ENCODE measurements at places on chromosomes 4 and X.
A peak's percentile ranks its signal among the peaks of the same experiment; 100 is the strongest.

- no peak for DNase-seq
Measured at GRCh38 chr4:31917334-31917733, 1197.2 kb downstream of the PCDH7 start.

GRCh38 chrX:3066555-3066954 lies 25.3 kb downstream of the ARSF start:
- DNase-seq: no peak

- no peak for DNase-seq
Measured at GRCh38 chr4:187000281-187000680, 276.6 kb upstream of the FAT1 start.

DNA sequence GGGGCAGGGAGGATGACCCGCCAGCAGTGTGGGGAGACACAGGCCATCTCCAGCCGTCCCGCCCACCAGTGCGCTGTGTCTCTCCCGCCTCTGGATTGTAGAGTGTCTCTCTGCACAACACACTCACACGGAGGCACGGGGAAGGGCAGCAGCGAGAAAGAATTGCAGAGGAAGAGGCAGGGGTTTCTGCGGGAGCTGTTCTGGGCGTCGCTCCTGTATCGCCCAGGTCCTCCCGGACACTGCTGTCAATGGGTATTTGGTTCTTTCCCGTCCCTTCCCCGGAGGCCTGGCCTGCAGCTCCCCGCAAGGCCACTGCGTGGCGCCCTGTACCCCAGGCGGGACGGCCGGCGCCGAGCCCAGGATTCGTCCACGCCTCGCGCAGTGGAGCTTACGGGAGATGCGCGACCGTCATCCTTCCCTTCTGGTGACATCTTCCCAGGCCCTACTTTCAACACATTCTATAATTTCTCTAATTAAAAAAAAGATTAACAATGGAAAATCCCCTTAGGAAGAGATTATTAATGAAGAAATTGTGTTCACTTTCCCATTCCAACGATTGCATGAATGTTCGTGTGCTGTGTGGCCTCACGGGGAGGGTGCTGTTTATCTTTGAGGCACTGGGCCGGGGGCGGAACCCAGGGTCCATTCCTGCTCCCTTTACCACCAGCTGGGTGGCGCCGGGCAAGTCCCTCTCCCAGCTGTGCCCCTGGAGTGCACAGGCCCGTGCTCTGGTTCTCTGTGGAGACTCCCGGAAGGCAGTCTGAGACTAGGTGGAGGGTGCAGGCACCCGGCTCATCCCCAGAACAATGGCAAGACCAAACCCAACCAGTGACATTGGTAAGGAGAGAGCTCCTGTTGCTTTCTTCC lies 95.7 kb downstream of the CPZ start:
- DNase-seq: peak; percentile 8

DNA sequence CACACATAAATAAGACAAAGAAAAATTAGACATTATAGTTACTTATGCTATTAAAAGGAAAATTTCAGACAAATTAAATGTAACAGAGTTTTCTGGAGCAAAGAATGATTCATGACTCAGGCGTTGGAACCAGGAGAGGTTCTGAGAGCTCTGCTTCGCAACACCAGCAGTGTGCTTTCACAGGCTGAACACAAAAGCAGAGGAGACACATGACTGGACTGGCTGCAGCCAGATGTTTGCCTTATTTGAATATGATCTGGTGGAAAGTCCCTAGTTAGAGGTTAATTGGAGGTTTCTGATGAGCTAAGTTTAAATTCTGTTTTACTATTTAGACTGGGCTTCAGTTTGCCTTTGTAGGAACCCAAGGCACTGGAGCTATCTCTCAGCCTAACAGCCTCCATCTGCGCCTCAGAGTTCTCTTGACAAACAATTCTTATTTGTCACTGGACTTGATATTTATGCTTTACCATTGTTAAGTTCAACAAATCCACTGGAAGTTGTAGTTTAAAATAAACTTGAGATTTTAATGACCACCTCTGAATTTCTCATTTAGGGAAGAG lies 16.2 kb downstream of the BOD1L1 start:
- DNase-seq: no peak

DNA sequence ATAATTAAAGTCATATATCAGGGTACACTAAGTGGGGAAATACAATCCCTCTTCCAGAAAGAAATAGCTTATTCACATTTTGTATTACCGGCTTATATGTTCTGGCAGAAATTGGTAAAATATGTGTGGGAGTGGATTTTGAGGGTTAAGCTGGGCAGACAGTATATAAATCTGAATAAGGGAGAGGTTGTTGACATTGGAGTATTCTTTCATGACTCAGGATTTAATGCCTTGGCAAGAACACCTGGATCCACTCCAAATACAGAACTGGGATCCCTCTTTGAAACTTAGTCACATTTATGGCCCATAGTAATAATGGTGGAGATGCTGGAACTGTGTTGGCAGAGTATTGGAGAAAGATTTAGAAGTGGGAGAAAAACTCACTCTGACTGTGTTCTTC lies 54.3 kb upstream of the TET2 start:
- DNase-seq: no peak

GRCh38 chr4:68878048-68878447 lies 62.3 kb downstream of the UGT2B10 start:
- DNase-seq: no peak

GRCh38 chr4:69594382-69594781 lies 45.1 kb downstream of the UGT2A2 start:
- no peak for DNase-seq

- DNase-seq: peak; percentile 51
Measured at GRCh38 chr4:183905593-183906488, 734 bp downstream of the STOX2 start.

DNA sequence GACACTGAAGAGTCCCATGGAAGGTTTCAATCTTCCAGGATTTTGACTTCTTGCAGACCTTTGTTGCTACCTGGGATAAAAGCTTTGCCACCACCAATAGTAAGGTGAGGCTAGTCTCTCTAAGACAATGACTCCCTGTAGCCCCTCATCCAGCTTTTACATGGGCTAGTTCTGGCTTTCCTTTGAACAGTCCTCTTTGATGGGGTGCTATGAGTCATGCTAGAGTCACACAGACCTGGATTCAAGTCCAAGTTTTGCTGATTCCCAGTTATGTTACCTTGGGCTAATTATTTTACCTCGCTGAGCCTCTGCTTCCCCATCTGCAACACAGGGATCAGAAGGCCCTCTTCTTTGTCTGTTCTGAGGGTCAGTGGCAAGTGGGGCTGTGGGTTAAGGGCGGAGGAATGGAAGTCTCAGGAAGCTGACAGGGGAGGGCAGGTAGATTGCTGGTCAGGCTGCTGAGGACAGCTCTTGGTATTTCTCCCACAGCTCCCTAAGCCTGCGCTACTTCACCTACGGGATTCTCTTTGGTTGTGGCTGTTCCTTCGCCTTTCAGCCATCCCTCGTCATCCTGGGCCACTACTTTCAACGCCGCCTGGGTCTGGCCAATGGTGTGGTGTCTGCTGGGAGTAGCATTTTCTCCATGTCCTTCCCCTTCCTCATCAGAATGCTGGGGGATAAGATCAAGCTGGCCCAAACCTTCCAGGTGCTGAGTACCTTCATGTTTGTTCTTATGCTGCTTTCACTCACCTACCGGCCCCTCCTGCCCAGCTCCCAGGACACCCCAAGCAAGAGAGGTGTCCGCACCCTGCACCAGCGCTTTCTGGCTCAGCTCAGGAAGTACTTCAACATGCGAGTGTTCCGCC lies 90.3 kb downstream of the RLIM start:
- no peak for DNase-seq

DNA sequence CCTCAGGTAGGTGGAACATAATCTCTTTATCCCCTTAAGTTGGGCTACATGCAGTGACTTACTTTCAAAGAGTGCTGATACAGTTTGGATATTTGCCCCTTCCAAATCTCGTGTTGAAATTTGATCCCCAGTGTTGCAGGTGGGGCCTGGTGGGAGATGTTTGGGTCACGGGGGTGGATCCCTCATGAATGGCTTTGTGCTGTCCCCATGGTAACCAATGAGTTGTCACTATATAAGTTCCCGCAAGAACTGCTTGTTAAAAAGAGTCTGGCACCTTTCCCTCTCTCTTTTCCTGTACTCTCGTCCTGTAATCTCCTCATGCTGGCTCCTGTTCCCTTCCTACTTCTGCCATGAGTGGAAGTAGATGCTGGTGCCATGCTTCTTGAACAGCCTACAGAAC lies 71.3 kb downstream of the GLRA3 start:
- no peak for DNase-seq

DNA sequence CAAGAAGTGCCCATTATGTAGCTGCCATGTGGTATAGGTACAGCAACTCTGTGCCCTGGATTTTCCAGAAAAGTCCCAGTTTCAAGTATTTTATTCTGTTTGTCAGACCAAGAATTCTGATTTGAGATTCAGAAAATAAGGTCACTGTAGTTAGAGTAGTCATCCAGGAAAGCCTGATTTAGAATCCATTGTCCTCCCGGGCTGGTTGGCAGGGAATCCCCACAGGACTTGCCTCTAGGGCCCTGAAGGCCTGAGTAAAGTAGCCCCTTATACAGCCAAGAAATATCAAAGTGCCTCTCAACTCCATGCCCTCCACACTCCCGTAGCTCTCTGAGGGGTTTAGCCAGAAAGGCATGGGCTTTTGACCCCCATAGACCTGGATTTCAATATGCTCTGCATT lies 36.3 kb downstream of the RTL5 start:
- no peak for DNase-seq

DNA sequence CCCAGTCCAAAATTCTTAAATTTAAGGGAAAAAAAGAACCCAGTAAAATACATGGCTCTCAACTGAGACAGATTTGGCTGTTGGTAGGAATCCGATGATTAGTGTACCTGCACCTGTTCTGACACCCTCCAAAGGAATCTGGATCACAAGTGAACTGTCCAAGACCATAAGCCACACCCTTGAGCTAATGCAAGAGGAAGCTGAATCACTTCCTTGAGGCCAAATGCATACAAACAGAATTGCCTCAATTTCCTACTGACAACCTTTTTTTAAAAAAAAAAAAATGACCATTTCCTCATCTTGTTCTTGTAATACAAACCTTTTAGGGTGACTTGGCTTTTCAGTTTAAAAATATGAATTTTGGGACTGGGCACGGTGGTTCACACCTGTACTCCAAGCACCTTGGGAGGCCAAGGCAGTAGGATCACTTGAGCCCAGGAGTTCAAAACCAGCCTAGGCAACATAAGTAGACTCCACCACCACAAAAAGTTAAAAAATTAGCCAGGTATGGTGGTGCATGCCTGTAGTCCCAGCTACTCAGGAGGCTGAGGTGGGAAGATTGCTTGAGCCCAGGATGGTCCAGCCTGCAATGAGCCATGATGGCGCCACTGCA lies 10.7 kb upstream of the FBXL5 start:
- DNase-seq: no peak

- no peak for DNase-seq
Measured at GRCh38 chrX:9191392-9191791, 157.5 kb upstream of the FAM9B start.

DNA sequence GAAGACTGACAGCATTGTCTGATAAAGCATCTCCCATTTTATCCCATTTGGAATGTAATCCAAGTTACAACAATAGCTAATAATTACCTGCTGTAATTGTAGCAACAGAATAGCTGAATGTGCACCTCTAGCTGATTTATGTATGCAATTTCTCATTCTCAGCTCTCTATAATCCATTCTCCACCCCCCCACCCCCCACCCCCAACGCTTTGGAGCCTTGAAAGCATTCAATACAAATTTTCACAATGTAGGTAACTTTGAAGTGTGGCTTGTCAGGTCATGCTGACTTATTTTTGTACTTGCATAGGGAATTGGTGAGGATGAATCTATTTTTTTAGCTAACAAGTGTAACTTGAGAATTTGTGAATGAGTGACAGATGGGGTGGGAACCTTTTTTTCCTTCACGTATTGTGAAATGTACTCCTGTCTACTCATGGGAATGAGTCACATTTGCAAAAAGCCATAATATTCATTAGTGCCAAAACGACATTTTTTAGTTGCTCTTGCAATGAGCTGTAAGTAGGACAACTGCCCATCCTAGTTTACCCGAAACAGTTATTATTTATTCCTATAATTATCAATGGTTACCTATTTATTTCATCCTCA lies 159.3 kb downstream of the PALLD start:
- no peak for DNase-seq

DNA sequence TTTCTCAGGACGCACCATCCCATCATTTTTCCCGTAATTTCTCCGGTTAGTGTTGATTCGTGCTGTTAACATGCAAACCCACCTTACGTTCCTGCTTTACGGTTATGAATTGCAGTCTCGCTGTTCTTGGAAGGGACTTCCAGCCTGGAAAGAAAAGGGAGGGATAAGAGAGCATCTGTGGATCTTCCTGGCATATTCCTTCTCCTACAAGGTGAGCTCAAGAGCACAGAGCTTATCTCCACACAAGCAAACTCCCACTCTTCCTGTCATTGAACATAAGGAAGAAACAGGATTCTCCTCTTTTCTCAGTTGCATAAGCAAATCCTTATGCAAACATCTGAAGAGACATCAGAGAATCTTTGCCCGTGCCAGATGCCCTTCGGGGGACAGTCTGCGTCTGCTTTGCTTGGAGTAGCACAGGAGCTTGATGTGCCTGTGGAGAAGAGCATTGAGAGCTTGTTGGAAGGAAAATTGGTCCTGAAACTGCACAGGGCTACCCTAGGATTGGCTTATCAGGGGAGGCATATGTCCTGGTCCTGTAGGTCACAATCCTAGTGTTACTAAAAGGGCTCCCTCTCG lies 127.0 kb downstream of the ASMT start:
- DNase-seq: no peak

- DNase-seq: peak; percentile 1
Measured at GRCh38 chrX:81957900-81958545, 756.1 kb downstream of the SH3BGRL start.

- DNase-seq: no peak
Measured at GRCh38 chrX:104351173-104351769, 96.5 kb upstream of the ESX1 start.

DNA sequence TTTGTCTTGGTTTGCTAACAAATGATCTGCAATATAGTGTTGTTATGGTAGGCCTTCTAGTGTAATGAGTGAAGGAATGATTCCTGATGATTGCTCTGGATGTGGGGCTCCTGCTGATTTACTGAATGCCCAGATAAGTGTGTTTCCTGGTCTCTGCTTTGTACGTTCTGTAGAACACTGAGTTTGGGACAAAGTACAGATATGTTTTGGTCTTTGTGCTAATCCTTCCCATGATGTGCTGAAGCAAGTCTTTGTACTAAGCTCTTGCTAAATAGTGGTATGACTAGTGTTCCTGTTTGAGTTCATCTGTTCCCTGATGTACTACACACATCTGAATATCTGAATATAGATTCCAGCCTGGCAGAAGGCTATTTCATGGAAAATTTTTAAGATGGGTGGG lies 36.9 kb upstream of the XIAP start:
- DNase-seq: no peak

- DNase-seq: no peak
Measured at GRCh38 chrX:43643662-43644061, 12.4 kb upstream of the MAOA start.

DNA sequence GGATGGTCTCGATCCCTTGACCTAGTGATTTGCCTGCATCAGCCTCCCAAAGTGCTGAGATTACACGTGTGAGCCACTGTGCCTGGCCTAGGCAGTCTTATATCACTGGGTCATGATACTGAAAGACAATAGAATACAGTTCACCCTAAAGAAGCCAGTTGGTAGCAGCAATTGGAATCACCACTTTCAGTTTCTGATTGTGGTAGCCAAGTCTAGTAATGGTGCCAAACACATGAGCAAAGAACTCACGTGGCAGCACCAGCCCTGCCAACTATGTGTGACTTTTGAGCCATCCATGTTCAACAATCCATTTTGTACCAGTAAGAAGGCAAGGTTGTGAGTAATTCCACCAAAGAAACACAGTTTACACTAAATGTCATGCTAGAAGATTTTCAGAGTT lies 548.4 kb downstream of the KLHL13 start:
- no peak for DNase-seq

- peak; percentile 11 for DNase-seq
Measured at GRCh38 chrX:17876135-17876534, 15.0 kb upstream of the RAI2 start.
